ENCODE measurements at places on chromosomes 4 and X.

- no peak for DNase-seq
Measured at GRCh38 chrX:20906571-20906970, 467.6 kb upstream of the CNKSR2 start.

DNA sequence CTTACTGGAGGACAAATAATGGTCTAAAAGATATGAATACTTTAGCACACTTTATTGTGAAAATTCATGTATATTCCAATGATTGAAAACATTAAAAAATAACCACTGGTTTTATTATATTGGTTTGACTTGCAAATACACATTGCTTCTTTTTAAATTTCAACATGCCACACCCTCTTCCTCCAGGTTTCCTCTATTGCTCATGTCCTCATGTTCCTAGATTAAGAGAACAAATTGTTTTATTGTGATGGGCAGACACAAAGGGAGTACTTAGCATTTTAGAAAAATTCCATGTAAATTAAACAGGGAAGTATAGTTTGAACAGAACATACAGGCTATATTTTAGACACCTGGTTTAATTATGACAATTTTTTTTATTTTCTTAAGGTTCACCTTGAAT is 230.6 kb upstream of the GPRIN3 start:
- no peak for DNase-seq

GRCh38 chr4:59339631-59340030 is 1860.5 kb upstream of the ADGRL3 start:
- no peak for DNase-seq

DNA sequence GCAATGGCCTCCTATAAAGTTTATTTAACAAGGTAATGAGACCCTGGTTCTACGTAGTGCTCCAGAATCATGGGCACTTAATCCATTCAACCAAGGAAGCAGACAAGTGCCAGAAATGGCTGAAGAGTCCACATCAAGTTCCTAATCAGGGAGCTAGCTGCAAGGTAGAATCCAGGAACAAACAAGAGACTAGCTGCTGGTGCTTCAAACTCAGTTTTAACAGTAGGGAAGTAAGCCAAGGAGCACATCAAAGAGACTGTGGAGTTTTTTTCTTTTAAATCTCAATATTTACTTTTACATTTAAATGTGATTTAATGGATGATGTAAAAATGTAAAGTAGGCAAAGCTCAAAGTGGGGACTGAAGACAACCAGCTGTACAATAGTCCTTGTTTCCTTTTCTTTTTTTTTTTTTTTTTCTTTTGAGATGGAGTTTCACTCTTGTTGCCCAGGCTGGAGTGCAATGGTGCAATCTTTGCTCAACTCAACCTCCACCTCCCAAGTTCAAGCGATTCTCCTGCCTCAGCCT is 630.4 kb downstream of the CCSER1 start:
- DNase-seq = no peak

- no peak for DNase-seq
Measured at GRCh38 chr4:82268826-82269193, 105.0 kb downstream of the HNRNPD start.

DNA sequence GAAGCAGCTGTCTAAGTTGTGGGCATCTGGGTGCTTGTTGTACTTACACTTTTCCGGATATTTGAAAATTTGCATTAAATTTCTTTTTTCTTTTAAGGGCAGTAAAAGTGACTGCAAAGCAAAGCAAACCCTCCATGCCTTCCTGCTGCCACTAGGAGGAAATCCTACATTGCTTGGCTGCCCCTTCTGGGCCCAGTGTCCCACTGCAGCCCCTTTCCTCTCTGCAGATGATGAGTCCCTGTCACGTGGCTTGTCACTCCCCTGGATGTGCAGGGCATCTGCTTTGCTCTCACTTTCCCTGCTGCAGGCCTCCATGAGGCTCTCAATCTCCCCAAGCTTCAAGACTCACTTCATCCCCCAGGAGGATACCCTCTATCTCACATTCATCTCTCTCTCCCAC is 12.7 kb downstream of the TSR2 start:
- no peak for DNase-seq

DNA sequence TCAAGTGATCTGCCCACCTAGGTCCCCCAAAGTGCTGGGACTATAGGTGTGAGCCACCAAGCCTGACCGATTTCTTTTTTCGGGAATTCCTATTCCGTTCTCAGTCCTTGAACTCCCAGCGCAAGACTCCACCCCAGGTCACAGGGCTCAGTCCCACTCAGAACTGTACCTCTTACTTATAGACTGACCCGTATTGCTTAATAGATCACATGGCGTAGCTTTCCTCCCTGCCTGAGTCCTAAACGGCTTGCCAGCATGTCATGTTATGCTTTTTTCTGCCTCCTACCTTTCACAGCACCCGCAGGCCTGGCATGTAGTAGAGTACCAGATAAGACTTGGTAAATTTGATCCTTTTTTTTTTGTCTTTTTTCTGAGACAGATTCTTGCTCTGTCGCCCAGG is 22.4 kb downstream of the SAT1 start:
- DNase-seq = no peak

Measured in activated T-helper 2 cell treated with anti-CD3 and anti-CD28 coated beads, Interferon-gamma antibody, Interleukin-2, Interleukin-4, amounts not matched to agents 10 μg/mL and 5 μg/mL and 100 μg/mL, durations not matched to agents 14 hours and 24 hours and 36 hours (primary cell).